Stimulated activated CD4-positive, alpha-beta T cell treated with anti-CD3 and anti-CD28 coated beads, Interleukin-1b, Interleukin-23, amount 100 ng/mL, for 24 hours (primary cell): ENCODE measurements at places on chromosomes 5 and 9.

- DNase-seq = peak; percentile 77
Observed at GRCh38 chr5:134114886-134115805, 665 bp downstream of the TCF7 start.

DNA sequence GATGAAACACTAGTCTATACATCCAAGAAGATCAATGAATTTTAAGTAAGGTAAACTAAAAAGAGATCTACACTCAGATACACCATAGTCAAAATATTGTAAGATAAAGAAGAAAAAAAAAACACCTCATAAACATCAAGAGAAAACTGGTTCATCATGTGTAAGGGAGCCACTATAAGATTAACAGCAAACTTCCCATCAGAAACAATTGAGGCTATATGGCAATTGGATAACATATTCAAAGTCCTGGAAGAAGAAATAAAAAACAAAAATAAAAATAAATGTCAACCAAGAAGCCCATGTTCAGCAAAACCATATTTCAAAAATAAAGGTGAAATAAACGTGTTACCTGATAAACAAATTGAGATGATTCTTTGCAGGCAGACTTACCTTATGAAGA lies 3.6 kb downstream of the OR13C8 start:
- no peak for DNase-seq

DNA sequence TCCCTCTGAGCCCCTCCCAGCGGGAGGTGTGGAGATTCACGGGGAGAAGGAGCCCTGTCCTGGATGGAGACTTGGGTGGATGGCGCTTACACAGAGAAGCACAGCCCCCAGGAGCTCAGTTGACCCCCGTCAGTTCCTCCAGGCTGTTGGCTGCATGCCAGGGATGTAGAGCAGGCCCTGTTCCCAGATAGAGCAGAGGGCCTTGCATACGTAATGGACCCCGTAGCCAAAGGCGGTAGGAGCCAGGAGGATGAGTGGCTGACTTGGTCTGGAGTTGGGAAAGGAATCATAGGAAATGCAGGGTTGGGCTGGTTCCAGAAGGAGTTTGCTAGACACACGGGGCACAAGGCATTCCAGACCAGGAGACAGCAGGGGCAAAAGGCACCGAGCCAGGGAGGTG lies 2.5 kb downstream of the PMPCA start:
- no peak for DNase-seq

DNA sequence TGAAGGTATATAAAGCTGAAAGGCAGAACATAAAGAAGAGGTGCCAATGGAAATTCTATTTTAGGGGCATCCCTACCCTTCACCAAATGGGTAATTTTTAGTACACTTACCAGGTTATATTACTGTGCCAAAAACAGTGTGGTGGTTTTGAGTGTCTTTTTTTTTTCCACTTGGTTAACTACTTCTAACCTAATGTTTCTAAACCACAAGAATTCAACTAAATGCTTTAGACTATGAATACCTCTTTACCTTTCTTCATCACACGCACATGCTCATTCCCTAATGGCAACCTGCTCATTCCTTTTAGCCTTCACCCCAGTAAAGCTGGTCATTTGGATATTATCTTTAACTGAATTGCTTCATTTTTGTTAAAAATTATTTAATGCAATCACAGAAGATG lies 215.6 kb downstream of the PIK3R1 start:
- no peak for DNase-seq

GRCh38 chr9:131590449-131590848 lies 45.1 kb downstream of the PRRT1B start:
- no peak for DNase-seq
